ENCODE measurements at places on chromosomes 5 and 9. TPM values are rescaled to one million over a fixed set of nuclear protein-coding genes. Genes with fewer than 3 reads are reported as not detected.

Gene PIP5KL1
- total RNA-seq = not detected

Gene FOXD4L5
- total RNA-seq = not detected

Gene PCDHGA5
- total RNA-seq = 0.75 TPM

Gene KCNN2
- 0.25 TPM for total RNA-seq

- H3K27me3 ChIP-seq = no peaks in the 10 kb centered on the region
- DNase-seq = no peak
These were observed 131.5 kb upstream of the SV2C start for GRCh38 chr5:75951716-75952115.

DNA sequence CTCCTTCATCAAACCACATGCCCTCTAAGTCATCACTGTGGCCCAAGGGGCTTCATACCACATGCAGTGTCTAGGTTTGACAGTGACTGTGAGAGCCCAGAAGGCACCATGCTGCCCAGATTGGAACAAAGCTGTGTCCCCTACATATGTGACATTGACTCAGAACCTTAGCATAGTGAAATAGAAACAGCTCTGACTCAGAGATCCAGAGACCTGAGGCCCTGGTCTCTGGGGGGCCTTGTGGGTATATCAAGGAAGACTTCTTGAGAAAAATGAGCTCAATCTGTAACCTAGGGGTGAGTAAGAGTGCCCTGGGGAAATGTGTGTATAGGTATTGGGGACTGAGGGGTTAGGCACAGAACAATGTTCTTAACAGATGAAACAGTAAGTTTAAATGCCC, 7.1 kb upstream of the ENTREP1 start:
- H3K27me3 ChIP-seq = no peaks in the 10 kb centered on the region
- DNase-seq = no peak
- H3K27ac ChIP-seq = no peak overlapping the region
- no peaks in the 10 kb centered on the region for H3K36me3 ChIP-seq
- H3K4me1 ChIP-seq = no peaks in the 10 kb centered on the region
- H3K4me3 ChIP-seq = no peak overlapping the region

DNA sequence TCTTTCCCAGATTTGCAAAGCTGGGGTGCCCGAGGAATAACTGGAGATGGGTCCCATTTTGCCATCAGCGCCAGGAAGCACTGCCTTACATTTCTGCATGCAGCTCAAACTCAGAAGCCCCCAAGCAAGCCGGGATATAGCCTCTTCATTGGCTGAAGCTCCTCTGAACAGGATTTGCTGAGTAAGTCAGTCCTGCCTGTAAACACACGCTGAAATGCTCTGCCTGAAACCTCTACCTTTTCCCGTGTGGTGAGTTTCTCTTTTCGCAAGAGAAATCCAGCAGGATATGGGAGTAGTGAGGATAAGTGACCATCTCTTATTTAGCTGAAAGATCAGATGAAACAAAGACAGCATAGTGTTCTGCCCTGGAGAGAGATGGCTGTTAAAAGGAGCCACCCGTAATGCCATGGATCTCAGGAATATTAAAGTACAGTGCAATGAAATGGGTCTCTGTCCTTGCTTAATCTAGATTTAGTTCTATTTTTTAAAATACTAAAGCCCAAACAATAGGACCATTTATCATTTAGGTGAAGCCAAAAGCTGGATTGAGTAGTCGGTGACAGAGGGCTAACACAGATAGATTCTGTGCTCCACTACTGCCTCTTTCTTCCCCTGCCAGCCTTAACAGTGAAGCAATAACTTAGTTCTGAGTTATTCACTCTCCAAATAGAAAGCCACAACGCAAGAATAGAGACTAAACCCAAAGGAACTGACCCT, 177.5 kb upstream of the PPP2R2B start:
- no peak overlapping the region for H3K27ac ChIP-seq
- no peaks in the 10 kb centered on the region for H3K4me1 ChIP-seq
- H3K27me3 ChIP-seq = no peaks in the 10 kb centered on the region
- no peak for DNase-seq
- H3K36me3 ChIP-seq = no peaks in the 10 kb centered on the region

DNA sequence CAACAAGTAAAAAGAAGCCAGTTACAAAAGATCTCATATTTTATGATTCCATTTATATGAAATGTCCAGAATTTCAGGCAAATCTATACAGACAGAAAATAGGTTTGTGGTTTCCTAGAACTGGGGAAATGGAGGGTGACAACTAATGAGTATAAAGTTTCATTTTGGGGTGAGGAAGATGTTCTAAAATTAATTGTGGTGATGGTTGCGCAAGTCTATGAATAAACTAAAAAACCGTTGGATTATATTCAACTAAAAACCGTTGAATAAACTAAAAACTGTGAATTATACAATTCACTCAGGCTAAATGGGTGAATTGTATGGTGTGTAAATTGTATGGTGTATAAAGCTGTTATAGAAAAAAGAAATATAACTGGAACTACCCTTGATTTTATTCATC, 47.6 kb downstream of the ADAMTS6 start:
- no peak overlapping the region for H3K27ac ChIP-seq
- H3K4me1 ChIP-seq = no peaks in the 10 kb centered on the region
- DNase-seq = no peak
- H3K27me3 ChIP-seq = no peaks in the 10 kb centered on the region

DNA sequence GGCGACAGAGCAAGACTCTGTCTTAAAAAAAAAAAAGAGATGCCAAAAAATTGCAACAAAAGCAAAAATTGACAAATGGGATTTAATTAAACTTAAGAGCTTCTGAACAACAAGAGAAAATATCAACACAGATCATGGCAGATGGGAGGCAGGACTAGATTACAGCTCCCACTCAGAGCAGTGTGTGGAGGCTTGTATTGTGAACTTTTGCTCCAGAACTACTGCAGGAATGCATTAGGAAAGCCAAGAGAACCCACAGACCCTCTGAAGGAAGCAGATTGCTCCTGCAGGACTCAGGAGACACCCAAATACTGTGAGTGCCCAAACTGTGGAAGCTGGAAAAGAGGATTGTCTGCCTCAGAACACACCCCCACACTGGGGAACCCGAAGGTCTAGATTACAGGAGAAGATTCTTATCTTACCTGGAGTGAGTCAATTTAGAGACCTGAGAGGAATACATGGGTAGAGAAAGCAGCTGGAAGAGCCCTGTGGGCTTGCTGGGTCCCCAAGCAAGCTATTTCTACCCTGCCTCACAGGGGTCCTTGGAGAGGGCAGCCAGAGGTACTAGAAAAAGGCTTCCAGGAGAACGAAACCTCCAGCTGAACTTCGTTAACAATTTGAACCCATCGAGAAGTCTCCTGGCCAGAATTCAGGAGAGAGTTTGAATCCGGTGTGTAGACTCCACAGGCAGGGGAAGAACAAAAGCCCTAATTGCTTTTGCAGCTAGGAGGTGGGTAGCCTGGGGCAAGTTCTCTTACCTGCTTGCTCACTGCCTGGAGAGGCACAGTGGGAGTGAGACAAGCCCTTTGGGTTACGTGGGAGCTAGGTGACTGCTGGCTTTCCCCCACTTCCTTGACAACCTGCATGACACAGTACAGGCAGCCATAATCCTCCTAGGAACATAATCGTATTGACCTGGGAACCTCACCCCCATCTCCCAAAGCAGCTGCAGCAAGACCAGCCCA, 593.4 kb upstream of the RGMB start:
- no peak overlapping the region for H3K27ac ChIP-seq
- no peak for DNase-seq
- no peak overlapping the region for H3K4me3 ChIP-seq
- H3K36me3 ChIP-seq = no peaks in the 10 kb centered on the region
- H3K27me3 ChIP-seq = no peaks in the 10 kb centered on the region
- no peaks in the 10 kb centered on the region for H3K4me1 ChIP-seq

DNA sequence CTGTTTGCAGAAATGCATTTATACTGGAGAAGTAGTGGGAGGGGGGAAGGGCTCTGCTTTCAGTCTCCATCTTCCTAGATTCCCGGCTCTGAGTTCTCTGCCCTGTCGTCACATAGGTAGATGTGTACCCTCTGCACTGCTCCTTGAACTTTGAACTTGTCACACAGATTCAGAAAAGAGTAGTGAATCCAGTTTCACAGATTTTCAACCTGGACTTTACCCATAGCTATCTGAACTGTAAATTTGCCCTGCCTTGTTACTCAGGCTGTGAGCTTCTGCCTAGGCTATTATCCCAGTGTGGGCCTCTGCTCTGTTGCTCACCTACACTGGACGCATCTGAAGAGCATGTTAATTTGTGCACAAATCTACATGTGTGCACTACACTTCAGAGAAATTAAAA, 12.8 kb upstream of the C9orf152 start:
- no peak overlapping the region for H3K27ac ChIP-seq
- no peak for DNase-seq
- no peaks in the 10 kb centered on the region for H3K27me3 ChIP-seq
- no peaks in the 10 kb centered on the region for H3K36me3 ChIP-seq
- no peak overlapping the region for H3K4me3 ChIP-seq

- H3K36me3 ChIP-seq = no peaks in the 10 kb centered on the region
- no peak overlapping the region for H3K4me3 ChIP-seq
- no peak for DNase-seq
- no peaks in the 10 kb centered on the region for H3K27me3 ChIP-seq
- H3K27ac ChIP-seq = no peak overlapping the region
These were observed 110.2 kb downstream of the FER start for GRCh38 chr5:108857905-108858304.

GRCh38 chr5:179166886-179167841, 107.0 kb downstream of the ZNF354C start:
- no peaks in the 10 kb centered on the region for H3K36me3 ChIP-seq
- no peaks in the 10 kb centered on the region for H3K4me1 ChIP-seq
- H3K27me3 ChIP-seq = no peaks in the 10 kb centered on the region
- H3K4me3 ChIP-seq = peak overlapping the region; percentile 15
- no peak overlapping the region for H3K27ac ChIP-seq
- no peak for DNase-seq

DNA sequence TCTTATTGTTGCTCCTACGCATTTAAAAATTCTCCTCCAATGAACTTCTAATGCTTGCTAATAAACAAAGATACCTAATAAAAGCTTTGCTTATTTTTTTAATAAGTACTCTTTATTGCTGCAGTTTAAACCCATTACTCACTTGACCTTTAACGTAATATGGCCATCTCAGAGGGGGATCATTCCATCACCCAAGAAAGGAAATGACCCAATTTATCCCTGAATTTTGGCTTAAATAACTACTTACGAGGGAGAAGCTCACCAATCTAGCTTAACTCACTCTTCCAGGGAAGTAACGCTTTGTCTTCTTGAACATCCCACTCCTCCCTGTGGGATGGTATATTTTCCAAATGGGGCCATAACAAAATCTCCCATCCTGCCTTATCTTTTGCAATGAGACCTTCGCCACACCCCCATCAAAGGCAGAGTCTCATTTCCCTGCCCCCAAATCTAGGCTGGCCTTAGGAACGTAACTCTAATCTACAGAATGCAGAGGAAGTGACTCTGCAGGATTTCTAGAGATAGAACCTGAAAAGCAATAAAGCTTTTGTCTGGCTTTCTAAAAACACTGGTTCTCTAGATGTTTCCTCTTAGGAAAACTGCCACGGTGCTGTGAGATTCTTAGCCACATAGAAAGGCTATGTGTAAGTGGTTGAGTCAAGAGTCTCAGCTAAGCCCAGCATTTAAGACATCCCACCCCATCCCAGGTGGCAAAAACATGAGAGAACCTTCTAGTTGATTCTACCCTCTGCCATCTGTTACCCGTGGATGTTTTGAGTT, 310.0 kb downstream of the ASTN2 start:
- H3K4me3 ChIP-seq = no peak overlapping the region
- no peaks in the 10 kb centered on the region for H3K27me3 ChIP-seq
- no peak for DNase-seq
- H3K36me3 ChIP-seq = no peaks in the 10 kb centered on the region
- H3K27ac ChIP-seq = no peak overlapping the region

Data from gastrocnemius medialis (tissue), 4 donors.